Memory B cell (primary cell): ENCODE measurements at places on chromosomes 1 and 21.

DNA sequence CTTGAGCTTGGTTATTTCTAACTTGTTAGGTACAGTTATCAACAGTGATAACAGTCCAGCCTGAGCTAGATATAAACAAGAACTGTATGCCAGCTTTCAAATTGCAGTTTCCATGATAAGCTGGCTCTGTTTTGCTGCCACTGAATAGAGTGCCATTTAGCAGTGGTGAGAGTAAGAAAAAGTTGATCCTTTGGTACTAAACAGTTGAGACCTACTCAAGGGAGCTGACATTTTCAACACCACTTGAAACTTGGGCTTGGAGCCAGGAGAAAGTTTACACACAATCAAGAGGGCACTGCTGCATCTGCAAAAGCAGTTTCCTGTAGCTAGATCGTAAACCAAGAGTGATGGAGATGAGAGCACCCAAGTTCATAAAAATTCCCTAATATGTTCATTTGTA lies 131.3 kb downstream of the RGS7 start:
- DNase-seq: no peak

DNA sequence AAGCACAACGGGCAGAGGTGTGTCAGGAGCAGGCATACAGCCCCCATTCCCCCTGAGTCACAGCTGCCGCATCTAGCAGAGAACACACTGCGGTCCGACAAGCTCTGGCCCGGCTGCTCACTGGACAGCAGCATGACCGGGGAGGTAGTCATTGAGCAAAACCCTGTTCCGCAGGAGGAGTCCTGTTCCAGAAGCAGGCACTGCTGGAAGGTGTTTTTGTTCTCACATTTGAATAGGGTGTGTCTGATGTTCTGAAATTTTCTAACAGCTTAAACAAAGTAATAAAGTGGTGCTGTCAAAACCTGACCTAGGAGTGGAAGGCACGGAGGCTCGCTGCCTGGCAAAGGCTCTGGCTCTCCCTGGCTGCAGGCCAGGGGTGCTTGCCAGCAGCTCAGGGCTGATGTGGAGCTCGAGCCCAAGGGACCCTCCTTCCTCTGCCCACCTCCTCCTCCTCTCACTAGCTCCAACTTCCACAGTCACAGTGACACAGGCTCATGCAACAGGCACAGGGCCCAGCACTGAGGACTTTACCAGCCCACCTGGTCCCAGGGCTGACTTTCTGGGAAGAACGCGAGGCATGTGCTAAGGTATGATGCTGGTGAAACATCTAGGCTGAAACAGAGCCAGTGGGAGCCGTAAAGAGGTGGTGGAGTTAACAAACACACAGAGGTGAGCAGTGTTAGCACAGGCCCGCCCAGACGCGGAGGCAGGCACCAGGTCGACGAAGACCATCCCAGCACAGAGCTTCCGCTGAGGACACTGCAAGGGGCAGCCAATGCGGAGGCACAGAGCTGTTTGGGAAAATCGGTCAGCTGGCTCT lies 118.6 kb upstream of the IFFO2 start:
- no peak for DNase-seq

DNA sequence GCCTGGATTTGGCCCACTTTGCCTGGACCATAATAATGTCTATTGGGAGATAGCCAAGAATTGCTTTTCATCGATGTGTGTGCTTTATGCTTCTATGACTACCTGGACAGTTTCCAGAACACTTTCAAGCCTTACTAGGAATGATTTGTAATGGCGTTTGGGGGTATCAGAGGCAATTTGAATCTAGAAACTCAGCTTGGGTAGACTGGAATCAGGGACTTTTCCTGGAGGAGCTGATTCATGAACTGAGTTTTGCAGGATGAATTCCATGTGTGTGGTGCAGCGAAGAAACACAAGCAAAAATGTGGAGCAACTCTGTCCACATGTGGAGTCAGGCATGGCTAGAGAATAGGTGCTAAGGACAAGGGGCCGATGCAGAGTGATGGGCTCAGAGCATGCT lies 11.9 kb upstream of the TMEM61 start:
- DNase-seq: no peak

DNA sequence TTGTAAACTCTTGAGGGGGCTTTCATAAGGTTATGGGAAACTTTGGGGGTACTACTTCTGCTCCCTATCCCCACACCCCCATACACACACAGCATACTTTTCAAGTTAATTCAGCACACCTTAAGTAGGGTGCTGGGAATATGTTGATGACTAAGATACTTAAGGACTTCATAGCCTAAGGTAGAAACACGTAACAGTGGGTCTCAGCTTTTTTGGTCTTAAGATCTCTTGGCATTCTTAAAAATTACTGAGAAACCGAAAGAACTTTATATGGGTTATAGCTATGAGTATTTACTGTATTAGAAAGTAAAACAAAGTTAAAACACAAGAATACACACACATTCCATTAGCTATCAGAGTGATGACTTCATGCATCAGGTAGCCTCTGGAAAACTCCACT lies 2.1 kb downstream of the OTUD3 start:
- no peak for DNase-seq

DNA sequence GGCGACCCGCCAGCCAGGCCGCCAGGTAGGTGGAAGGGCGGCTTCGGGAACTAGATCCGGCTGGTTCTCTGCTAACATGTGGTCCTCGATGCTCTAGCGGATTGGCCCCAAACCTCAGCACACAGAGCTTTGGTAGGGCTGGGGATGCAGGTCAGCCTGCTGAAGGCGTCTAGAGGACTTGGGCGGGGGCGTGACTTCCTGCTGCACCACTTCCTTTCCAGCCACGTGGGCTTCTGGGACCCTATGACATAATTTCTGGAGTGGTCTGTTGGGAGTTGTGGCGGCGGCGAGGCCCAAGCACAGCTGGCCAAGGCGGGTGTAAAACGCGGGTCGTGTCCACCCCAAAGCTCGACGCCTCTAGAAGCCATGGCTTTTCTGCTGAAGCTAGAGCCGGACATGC lies 124.5 kb downstream of the ATF6 start:
- DNase-seq: no peak

GRCh38 chr1:102365071-102365470 lies 368.3 kb upstream of the OLFM3 start:
- DNase-seq: no peak

DNA sequence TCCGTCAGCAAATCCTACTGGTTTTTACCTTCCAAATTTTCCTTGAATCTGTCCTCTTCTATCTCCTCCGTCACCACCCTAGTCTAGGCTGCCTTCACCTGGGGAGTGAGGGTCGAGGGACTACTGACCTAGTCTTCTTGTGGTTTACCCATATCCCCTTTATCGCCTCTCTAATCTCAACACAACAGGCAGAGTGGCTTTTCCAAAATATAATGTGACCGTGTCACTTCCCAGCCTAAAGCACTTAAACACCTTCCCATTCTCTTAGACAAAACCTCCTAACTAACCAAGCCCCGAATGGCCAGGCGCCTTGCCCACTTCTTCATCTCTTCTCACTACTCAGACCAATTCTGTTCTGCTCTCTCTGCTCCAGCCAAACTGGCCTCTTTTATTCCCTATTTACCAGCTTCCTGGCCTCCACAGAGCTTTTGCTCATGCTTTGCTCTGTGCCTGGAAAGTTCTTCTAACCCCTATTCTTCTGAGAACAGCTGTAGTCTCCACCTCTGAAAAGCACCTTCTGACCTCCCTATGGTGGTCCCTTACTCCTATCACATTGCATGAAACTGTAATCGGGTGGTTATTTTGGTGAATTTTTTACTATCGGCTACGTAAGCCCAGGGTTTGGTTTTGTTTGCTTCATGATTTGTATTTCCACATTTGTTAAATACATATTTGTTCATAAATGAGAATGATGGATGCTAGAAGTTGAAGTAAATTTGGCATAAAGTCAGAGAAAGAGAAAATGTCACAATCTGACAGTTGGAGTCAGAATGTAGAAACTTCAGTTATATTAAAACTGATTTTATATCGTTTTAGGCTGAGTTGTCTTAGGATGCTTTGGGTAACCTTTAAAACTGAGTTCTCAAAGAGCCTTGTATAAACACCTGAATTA lies 1.2 kb upstream of the NBPF1 start:
- peak; percentile 38 for DNase-seq

- no peak for DNase-seq
These were observed 140.7 kb downstream of the DUSP10 start for GRCh38 chr1:221601166-221601565.

GRCh38 chr1:172727956-172728603 lies 69.2 kb downstream of the FASLG start:
- DNase-seq: no peak

- DNase-seq: no peak
These were observed 6.2 kb downstream of the DNMT3L start for GRCh38 chr21:44255511-44255981.

DNA sequence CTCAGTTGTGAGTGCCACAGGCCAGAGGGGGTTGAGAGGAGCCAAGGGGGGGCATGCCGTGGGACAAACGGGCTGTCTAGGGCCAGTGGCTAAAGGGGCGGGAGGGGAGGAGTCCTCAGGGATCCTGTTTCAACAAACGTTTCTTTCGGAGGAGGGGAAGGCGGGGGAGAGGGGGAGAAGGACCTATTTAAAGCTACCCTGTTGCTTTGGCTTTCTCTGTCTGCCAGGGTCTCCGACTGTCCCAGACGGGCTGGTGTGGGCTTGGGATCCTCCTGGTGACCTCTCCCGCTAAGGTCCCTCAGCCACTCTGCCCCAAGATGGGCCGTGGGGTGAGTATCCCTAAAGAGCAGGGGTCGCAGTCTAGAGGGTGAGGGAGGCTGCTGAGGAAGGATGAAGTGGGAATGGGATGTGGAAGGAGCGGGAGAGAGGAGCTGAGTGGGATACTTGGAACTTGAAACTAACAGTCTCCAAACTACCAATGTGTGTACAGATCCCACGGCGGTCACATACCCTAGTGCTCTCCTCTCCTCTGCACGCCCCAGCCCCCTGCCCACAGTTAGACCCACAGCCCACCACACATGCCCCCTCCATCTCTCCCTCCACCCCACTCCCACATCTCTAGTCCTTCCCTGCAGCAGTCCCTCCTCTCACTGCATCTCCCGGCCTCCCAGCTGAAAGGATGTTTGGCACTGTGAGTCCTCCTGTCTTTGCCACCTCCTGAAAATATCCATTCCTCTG lies at the start of gene ATP1A2:
Gene ATP1A2, plus strand, starts transcription at position 215 of the 738 bp plus-strand sequence. Its CDS starts 103 bp downstream, at position 318.
- no peak for DNase-seq

- DNase-seq: no peak
These were observed 49.2 kb upstream of the LMO4 start for GRCh38 chr1:87279536-87279875.

- DNase-seq: no peak
These were observed 18.0 kb downstream of the HHIPL2 start for GRCh38 chr1:222529916-222530315.

GRCh38 chr1:230752407-230752806 lies 5.2 kb downstream of the CAPN9 start:
- no peak for DNase-seq

GRCh38 chr21:37060296-37060695 lies 12.6 kb downstream of the PIGP start:
- DNase-seq: no peak

- DNase-seq: no peak
These were observed 47.9 kb downstream of the SLC45A1 start for GRCh38 chr1:8365661-8366362.

- no peak for DNase-seq
These were observed 16.5 kb downstream of the CTSS start for GRCh38 chr1:150748878-150749719.

DNA sequence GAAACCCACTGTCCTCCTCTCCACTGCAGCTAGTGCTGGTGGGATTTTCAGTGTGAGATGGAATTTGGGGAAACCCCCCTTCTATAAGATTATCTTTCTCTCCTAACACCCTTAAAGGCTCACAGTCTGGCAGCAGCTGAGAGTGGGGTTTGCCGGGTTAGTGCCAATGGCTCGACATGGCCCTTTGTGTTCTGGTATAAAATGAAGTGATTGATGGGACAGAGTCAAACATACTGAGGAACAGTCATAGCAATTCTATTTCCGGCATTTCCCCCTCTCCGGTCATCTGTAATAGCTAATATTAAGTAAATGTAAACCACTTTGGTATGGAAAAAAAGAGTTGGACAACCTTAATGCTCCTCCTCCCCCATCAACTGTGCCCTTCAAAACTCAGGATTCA lies 37.6 kb downstream of the TFF3 start:
- DNase-seq: no peak
